ENCODE measurements at places on chromosomes 7 and 10.

- DNase-seq = no peak
Measured at GRCh38 chr7:129368389-129368986, 65.7 kb upstream of the STRIP2 start.

DNA sequence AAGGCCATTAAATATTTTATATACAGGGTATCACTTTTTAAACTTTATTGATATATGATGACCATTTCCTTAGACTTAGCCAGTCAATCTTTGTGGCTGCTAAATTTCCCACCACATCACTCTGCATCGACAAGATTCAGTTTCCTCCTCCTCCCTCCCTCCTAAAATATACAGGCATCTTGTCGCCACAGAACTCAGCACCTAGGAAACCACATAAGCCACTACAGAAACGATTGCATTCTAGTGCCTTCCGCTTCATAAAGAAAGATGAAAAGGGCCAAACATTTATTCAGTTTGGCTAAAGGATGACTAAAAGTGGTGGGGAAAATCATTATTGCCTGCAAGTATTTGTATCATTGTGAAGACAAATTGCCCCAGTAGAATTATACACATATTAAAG lies 30.7 kb downstream of the ERCC6 start:
- no peak for DNase-seq

GRCh38 chr10:117260084-117260483 lies 19.2 kb downstream of the SLC18A2 start:
- DNase-seq = no peak

DNA sequence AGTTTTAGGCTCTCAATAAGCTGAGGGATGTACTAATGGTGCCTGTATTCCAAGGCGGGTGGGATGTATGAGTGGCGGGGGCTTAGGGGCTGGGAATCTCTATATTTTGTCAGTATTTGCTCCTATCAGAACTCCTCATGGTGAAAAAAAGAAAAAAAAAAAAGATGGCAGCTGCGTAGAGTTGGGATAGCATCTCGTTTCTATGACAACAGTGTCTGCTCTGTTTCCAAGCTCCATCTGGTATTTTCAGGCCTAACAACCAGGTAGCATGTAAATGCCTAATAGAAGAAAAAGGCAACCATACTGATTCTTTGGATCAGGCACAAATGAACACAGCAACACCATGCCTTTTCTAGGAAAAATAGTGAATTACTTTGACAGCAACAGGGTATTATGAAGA lies 11.7 kb upstream of the CCDC172 start:
- no peak for DNase-seq

DNA sequence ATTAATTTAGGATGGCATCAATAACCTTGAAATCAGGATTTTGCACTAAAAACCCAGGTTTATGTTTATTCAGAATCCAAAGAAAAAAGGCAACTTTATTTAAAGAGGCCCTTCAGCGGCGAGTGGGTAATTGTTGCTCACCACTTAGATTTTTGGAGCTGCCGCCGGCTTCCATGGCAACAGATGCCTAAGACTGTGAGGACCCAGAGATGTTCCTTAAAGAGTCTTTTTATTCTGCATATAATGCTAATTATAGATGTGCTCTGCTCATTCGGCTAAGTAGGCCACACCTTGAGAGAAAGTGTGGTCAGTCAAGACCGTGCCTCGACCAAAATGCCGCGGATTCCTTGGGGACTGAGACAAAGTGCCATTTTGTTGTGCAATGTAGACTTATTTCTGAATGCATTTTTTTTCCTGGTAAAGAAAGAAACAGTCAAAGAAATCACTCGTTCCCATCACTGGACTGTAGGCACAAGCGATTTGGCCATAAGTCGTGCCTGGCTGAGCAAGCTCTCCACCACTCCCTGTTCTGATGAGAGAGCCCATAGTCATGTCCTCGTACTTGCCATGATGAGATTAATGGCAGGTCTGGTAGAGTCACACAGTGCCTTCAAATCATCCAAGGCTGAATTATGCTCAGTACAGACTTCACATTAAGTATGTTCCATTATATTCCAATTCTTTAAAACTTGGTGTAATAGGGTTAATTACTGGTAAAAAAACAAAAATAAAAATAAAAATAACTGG lies 21.4 kb upstream of the MGMT start:
- no peak for DNase-seq

GRCh38 chr7:98483276-98483963 lies 82.5 kb upstream of the BAIAP2L1 start:
- no peak for DNase-seq

DNA sequence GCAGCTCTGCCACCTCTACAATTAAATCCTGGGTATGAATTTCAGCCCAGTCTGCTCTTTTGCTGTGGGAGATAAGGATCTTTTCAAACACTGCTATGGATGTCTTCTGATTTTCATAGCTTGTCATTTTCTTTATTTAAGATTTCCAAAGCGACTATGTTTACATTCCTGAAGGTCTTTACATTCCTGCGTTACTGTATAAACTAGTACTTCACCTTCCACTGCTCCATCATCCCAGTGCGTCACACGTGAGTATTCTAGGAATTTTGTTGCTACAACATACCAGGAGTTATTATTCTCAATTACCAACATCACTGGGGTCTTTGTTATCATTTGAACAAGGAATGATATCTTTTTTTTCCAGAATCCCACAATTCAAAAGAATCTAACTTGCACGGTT lies 944.7 kb downstream of the SORCS3 start:
- DNase-seq = no peak

GRCh38 chr10:122981066-122981464 lies 864 bp downstream of the PSTK start:
- DNase-seq = no peak

GRCh38 chr7:96196676-96197075 lies 125.2 kb downstream of the SLC25A13 start:
- DNase-seq = no peak

GRCh38 chr7:142880876-142881505 lies 4.6 kb downstream of the TRPV6 start:
- no peak for DNase-seq

All from ovary (tissue), 10 donors.